ENCODE measurements at places on chromosomes 2 and 18. TPM values are rescaled to one million over a fixed set of nuclear protein-coding genes. Genes with fewer than 3 reads are reported as not detected.
A peak's percentile ranks its signal among the peaks of the same experiment; 100 is the strongest.

DNA sequence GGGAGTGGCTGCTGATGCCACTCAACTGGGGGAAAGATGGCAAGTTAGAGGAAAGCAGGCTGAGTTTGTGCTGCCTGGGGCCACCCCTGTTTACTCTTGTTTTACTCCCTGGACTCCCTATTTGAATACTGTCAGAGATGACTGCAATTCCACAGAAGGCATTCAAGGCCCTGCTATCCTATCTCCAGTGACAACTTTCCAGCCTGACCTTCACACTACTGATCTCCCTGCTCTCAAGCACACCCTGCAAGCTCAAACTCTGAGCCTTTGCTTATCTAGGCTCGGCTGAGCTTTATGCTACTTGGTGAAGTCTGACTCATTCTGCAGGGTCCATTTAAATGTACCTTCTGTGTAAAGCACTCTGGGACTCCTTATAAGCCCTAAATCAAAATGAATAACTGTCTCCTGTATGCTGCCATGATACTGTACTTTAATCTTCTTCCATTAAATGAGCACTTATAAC lies 39.3 kb upstream of the DSG1 start:
- no peak for DNase-seq

DPYSL5 gene
- not detected for total RNA-seq

DNA sequence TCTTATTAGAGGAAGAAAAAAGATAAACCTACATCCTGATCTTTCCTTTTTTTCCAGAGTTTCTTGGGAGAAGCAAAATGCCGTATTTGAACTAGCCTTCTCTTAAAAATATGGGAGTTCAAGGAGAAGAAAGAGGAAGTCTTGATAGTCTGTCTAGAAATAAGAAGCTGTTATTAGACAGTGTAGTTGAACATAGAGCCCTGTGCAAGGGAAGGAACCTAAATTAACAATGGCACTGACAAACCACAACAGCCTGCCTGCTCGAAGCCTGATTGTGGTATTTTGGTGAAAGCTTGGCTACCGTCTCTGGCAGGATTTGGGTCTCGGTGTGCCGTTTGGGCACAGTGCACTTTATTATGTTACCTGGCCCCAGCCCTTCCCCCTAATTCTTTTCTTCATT lies 17.1 kb downstream of the SMARCAL1 start:
- no peak for DNase-seq

DNA sequence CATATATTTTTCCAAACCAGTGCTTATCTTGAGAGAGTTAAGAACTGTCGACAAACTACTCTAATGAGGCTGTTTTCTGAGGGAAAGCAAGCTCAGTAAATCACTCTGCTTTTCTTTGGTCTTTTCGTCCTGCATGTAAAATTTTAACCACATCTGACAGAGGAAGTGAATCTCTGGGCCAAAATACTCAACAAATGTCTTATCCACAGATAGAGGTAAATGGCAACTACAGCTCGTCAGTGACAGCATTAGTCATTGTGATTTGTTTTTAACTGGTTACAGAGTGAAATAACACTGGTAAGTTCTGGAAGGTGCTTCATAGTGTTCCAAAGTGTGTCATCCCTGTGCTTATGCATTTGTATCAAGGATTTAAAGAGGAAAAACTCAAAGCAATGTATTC lies 82.6 kb upstream of the SLC8A1 start:
- DNase-seq = no peak

DNA sequence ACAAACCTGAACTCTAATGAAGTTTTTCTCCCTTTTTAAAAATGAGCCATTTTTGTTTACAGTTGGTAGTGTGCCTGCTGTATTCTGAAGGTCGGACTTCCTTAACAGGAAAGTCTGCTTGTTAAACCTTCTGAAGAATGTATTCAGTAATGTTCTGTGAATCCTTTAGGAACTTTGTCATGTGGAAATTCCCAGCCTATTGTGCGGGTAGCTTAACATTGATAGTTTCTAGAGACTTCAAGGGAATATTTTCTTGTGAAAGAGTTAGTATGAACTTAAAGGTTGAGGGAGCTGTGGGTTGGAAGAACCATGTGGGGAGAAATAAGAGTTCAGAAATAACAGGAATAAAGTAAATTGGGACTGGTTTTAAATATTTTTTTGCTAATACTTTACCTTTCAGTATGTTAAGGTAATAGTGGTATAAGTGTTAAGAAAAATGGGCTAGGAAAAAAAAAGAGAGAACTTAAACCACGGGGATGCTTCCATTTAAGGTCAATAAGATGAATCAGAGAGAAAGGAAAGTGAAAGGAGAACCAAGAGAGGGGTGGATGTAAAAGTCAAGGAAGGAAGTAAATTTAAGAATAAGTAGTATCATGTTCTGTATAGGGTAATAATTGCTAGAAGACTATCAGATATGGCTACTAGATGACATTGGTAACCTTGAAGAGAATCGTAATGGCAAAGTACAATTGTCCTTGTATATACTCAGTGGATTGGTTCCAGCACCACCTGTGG lies 90.5 kb downstream of the PMS1 start:
- DNase-seq = no peak

DNA sequence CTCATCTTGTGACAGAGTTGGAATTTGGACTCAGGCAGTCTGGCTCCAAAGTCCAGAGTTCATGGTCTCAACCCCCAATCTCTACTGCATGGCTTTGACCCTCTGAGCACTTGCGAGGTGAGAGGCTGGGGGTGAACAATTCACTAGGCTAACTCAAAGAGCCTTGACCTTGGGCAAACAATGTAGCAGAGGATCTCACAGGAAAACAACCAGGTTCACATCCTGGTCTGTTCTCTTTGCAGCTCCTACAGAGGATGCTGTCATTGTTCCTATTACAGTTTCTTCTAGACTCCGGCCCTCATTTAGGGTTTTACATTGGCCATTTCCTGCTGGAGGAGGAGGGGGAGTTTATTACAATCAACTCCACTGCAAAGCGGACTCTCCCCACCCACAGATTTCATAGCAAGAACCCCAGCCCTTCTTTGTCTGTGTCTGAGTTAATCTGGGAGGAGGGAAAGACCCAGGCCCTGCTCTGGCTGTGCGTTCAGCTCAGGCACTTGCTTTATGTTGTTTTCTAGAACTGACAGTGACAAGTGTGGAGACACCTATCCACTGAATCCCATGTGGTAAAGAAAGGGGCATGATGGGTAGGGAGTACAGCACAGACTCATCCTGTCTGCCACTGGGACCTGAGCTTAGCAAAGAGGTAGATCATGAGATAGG lies 101.6 kb downstream of the LBH start:
- no peak for DNase-seq

ST6GAL2 gene
- total RNA-seq = 2.5 TPM

- no peak for DNase-seq
Measured at GRCh38 chr2:9310377-9310776, 103.8 kb downstream of the ASAP2 start.

DNA sequence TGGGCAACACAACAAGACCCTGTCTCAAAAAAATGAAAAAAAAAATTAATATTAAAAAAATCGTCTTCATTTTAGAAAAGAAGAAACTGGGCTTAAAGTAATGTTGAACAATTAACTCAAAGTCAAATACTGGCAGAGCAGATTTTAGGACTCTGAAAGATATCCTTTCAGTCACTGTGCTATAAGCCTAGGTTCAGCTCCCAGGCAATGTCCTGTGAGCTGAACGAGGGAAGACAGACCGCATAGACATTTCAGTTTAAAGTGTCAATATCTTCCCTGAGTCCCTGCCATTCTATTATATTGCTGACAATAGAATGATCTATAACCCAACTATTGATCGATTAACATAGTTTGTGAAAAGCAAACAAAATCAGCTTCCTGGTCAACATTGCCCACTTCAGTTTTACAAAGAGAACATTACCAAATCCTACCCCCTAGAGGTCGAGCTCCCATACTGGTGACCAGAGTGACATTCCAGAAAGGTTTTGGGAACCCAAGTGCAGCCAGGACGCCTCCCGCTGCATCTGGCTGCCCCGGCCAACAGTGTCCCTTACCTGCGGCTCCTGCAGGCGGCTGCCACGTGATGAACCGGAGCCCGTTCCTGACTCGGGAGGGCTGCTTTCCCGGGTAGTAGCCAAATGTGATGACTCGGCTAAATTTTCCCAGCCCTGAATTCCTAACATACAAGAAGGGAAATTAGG lies 639 bp downstream of the MRO start:
- DNase-seq = peak; percentile 71

- no peak for DNase-seq
Measured at GRCh38 chr2:229220254-229220653, 50.8 kb downstream of the PID1 start.

DNA sequence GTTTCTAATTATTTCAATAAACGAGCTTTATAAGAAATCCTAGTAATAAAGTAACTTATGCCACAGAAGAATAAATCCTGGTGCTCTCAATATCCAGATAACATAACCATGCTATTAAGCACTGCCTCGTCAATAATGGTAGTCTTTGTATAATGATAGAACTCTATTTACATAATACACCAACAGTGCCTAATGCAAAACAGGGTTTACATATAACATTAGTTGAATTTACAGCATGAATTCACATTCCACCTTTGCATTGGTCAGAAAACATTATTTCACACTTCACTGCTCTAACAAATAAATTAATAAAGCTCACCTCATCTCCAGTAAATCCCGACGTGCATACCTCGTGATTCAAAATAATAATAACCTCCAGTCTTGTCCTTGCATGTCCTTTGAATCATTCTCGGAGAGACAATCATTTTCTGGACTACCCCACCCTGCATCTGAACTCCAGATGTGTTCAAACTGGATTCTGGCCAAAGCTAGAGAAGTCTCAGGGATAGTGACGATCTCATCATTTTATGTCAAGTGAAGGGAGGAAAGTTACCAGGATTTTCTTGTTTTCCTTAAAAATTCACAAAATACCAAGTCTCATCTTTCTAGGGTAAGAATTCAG lies 189.2 kb downstream of the NCKAP5 start:
- DNase-seq = no peak

- DNase-seq = peak; percentile 25
Measured at GRCh38 chr18:48818329-48819254, 132.2 kb downstream of the SMAD7 start.

DNA sequence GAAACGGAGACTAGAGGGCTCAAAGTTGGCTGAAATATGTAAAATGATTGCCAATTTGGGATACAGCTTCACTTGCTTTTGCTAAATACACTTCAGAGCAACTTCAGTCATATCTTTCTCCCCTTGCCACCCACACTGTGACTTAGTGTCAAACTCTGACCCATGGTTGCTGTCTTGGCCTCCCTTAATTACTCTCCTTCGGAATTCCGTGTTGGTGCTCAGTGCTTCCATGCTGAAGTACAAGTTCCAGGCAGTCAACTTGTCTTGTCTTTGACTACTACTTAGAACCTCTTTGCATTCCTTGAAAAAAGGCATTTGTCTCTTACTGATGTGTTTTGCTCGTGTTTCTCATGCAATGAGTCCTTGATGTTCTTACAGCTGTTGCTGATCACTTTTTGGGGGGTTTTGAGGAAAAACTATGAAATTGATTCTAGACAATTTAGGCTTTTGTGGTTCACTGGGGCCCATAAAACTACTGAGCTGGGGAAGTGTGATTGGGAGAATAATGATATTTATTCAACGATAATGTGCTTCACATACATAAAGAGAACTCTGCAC lies 146.0 kb downstream of the UBE2E3 start:
- no peak for DNase-seq

DNA sequence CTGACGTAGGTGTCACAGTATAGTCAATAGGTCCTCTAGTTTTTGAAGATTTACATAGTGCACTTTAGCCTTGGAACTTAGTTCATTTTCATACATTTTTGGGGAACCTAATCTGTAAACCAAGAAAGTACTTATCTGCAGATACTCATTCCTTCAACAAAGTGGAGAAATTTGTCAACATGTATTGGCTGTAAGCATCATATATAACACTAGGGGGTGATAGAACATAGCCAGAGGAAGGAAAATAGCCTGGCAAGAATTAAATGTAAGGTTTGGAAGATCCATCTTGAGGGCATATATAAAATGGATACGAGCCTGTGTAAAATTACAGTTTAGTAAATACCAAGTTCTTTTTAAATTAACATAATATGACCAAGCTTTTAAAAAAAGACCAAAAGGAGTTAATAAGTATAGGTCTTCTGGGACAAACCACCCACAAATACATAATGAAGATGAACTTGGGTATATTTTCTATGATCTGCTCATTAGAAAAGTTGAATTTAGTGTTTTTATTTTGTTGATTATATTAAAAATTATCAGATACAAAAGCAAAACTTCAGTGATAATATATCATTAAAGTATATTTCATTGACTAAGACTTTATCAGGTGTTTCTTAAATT lies 18.2 kb downstream of the RPL37A start:
- no peak for DNase-seq

PTPRM gene
- total RNA-seq = 99.3 TPM

DNA sequence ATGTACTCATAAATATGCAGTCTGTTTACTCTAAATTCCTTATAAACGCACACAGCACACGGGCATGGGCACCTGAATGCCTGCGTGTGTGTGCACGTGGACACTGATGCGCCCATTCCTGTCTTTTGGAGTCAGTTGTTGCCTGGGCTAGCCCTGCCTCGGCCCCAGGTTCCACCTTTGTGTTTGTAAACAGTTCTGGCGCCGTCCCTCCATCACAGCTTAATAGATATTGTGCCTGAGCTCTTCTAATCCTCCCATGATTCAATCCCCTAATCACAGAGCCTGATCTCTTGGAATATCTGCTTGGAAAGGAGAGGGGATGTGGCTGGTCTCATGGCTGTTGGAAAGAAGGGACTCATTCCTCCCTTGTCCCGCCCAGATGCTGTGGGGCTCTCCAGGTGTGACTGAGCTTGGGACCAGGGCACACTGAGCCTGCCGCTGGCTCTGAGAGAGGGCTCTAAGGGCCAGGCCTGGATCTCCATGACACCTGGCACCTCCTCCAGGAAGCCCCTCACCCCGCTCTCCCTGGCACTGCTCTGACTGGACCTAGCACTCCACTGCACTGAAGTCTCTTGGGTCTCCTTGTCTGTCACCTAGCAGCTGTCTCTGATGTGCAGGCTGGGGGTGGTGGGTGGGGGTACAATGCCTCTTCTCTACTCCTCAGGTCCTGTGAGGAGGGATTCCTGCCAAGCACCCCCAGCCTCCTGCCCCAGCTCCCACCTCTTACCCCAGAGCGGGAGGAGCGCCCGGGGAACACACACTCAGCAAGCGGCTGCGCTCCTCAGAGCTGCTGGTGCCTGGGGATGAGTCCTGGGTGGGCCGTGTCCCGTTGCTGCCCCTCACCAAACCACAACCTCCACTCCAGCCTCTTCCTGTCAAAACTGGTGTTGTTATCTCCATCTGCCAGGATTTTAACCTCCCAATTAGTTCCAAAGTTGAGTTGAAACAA lies 181.3 kb downstream of the INHBB start:
- no peak for DNase-seq

DNA sequence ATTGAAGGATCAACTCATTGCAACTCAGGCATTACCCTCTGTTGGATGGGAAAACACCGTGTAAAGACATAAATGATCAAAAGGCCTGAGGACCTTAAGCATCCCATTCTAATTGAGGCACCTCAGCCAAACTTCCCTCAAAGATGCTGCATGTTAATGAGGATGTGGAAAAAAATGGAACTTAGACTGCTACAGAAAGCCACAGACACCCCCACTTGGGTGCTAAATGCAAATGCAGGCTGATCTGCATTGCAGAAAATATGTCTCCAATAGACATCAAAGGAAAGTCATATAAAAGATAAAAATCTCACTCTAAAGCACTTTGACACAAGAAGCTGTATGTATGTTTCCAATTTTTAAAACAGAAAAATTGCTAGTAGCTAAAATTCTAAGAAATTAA lies 504.7 kb downstream of the KCNJ3 start:
- no peak for DNase-seq

CTAGE1 gene
- not detected for total RNA-seq

GRCh38 chr2:126645211-126645618 lies 10.7 kb upstream of the GYPC start:
- DNase-seq = no peak

TSPYL6 gene
- not detected for total RNA-seq
